ENCODE measurements at places on chromosomes 6 and 20. TPM values are rescaled to one million over a fixed set of nuclear protein-coding genes. Genes with fewer than 3 reads are reported as not detected.

The CDC40 gene
- 28.6 TPM for total RNA-seq

The CPNE1 gene
- total RNA-seq = 215 TPM

The APOBEC2 gene
- total RNA-seq = not detected

The FAM83C gene
- not detected for total RNA-seq

The TMC2 gene
- not detected for total RNA-seq

The PMEPA1 gene
- total RNA-seq = 5.8 TPM

The SYCP2L gene
- not detected for total RNA-seq

The SLCO4A1 gene
- 1.9 TPM for total RNA-seq

The FNDC1 gene
- total RNA-seq = not detected

The MCHR2 gene
- total RNA-seq = not detected

The GPX5 gene
- not detected for total RNA-seq

The CEP85L gene
- 87.6 TPM for total RNA-seq

The HTR1B gene
- total RNA-seq = not detected

DNA sequence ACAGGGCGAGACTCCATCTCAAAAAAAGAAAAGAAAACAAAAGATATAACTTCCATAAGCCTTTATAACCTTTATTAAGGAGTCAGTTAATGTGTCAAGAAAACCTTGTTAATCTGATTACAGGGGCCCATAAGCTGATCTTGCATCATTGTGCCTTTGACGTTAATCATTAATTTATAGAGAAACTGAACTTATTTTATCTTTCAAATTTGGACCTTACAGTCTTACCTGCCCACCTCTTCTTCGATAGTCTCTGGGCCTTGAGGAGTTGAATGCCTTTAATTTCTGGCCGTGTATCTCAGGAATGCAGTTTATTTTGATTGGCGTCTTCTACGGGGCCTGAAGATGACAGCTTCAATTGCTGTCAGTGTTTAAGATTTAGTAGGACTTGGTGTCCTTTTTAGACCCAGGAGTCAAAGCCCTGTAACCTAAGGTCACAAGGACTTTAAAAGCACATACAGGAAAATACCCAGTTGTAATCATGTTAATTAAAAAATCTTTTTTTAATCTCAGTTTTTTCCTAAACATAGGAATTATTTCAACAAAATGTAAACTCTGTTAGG, 5.8 kb downstream of the ACOT13 start:
- no peak for DNase-seq

DNA sequence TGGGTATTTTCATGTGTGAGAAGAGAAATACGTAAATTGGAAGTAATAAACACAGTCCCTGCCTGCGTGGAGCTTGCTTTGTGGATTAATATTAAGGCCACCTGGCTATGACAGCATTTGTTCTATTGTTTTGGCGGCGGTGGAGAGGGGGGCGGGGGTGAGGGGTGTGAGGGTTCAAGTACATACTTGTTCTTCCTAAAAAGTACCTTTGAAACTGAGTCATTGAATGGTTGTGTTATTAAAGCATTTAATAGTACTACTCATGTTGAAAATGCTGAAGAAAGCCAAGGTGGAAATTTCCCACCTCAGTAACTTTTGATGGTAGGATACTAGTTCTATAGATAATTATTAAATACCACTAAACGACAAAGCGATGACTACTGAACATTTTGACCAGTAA, 95.0 kb downstream of the FOXC1 start:
- no peak for DNase-seq

- no peak for DNase-seq
Observed at GRCh38 chr20:53984356-53985149, 85.8 kb downstream of the BCAS1 start.

DNA sequence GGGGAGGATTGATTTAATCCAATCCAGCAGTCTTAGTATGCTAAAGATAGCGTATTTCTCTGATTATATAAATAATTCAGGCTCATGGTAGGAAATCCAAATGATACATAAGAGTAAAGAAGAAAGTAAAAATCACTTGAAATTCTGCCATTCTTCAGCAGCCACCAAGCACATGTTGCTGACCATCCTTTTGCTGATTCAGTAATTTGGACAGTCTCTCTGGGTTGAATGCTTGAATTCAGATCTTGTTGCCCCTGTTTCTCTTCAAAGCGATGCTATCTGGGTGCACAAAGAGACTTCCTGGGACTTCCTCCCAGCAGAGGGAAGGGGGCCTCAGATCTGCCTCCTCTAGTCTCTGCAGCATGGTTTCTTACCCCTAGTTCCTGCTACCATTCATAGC, 609.1 kb downstream of the UTRN start:
- DNase-seq = no peak

GRCh38 chr6:14876778-14877613, 368.9 kb upstream of the JARID2 start:
- DNase-seq = no peak

- DNase-seq = no peak
Observed at GRCh38 chr6:118495485-118496280, 52.4 kb upstream of the PLN start.

- DNase-seq = no peak
Observed at GRCh38 chr6:35907750-35908149, 13.1 kb downstream of the SRPK1 start.

DNA sequence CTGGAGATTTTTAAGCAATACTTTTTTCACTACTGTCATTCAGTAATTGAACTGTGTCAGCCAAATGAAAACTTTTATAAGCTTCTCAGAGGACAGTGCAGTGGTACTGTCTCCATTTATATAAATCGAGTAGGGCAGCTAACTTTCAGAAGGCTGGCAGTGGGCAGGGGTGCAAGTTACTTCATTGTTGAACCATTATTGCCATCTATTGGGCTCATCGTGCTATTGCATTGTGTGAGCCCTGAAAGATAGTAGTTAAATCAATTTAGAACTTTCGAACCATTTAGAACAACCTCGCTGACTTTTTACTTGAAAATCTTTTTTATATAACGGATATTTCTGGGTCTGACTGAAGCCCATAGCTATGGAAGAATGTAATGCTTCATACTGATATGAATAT, 347.8 kb upstream of the PLCB4 start:
- DNase-seq = no peak

GRCh38 chr6:57019434-57019833, 27.1 kb upstream of the KIAA1586 start:
- no peak for DNase-seq

DNA sequence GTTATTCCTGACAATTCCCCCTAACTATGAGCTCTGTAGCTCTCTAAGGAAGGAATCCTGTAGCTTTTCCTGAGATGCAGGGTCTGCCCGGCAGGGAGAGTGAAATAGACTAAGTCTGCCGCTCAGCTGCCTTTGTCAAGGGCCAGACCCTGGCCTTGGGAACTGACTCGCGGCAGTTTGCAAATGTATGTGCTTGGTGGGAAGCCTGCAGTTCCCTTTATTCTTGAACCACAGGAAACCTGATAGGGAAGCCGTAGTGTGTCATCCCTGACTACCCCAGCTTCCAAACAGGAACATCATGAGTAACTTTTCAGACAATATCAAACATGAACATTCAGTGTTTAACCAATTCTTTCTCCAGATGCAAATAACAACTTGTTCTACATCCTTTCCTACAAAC, 78.7 kb upstream of the IFNGR1 start:
- no peak for DNase-seq

- no peak for DNase-seq
Observed at GRCh38 chr6:3446184-3446583, 10.7 kb downstream of the SLC22A23 start.

- peak; percentile 94 for DNase-seq
Observed at GRCh38 chr6:163413345-163414116, 987 bp upstream of the QKI start.

- DNase-seq = no peak
Observed at GRCh38 chr6:9403736-9404135, 968.4 kb upstream of the SLC35B3 start.

DNA sequence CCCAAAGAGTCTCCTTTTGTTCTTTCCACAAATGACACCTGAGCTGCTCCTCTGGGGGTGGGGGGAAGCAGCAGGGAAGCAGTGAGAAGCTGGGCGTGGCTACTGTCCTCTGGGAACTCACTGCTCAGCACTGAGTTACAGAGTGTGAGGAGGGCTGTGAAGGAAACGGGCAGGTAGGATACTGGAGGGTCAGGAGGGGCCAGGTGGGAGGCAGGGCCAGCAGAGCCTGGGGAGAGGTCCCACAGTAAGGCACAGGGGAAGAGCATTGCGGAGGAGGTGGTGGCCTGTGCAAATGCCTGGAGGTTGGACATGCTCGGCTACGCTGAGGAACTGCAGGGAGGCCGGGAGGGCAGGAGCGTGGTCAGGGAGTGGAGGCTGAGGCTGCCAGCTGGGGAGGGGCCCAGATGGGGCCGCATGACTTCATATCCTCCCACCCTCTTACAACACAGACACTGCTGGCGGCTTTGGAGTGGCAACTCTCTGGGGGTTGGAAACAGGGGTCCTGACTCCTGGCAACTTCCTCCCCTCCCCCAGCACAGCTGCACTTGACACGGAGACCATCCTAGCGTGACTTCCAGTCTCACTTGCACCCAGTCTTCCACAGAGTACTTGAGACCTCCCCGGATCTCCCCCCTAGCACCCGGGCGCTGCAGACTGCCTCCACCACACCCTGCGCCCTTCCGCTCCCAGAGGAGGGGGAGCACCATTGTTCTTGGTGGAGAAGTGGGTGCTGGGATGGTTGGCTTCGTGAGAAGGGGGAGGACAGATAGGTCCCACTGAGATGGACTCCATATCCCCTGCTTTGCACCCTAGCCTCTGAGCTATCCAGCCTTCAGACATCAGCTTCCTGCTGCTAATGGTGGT, 34.2 kb downstream of the RBM38 start:
- DNase-seq = no peak
